ENCODE measurements at places on chromosomes 16 and 17.

DNA sequence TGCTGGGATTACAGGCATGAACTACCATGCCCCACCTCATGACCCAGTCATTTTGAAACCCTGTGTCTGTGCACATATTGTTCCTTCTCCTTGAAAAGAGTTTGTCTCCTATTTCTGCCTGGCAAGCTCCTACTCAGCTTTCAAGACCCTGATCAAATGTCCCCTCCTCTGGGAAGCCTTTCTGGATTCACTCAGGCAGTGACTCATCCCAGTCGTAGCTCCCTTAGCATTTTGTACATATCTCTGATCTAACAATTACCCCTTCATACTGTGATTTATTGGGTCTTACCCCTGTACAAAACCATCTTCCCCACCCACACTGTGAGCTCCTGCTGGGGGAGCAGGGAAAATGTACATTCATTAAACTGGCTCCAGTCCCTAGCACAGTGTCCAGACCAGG lies 18.1 kb upstream of the ABCC12 start:
- DNase-seq = no peak

DNA sequence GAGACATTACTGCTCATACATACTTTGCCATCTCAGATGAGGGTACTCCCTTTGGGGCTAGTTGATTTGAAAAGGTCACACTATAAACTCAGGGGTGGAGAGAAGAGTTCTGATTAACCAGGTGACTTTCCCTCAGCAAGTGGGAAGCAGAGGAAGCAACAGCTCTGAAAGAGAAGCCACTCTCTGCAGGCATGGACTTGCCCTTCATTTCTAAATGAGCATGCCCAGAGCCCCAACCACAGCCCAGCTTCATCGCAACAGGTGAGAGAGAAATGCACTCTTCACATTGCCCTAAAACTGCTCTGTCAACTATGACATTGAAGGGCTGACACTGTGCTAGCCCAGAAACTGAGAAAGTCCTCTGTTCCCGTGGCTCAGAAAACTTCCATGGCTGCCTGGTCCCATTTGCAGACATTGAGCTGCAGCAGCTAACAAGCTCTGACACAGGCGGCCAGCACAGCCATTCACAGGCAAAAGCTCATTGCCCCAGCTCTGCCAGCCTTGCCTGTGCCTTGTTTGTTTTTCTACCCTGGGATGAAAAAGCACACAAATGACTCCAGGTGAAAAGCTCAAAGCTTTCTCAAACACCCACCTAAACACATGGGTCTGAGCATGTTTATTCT lies 419.8 kb upstream of the DYNLRB2 start:
- no peak for DNase-seq

- no peak for DNase-seq
These were observed 1.5 kb upstream of the BICDL2 start for GRCh38 chr16:3038256-3038655.

- no peak for DNase-seq
These were observed 222.9 kb downstream of the PRKCA start for GRCh38 chr17:66525338-66525737.

DNA sequence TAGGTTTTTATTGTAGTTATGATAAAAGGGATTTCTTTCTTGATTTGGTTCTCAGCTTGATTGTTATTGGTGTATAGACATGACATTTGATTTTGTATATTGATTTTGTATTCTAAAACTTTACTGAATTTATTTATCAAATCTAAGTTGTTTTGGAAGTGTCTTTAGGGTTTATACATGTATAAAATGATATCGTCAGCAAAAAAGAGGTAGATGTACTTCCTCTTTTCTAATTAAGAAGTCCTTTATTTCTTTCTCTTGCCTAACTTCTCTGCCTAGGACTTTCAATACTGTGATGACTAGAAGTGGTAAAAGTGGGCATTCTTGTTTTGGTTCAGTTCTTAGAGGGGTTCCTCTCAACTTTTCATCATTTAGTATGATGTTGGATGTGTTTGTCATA lies 487.3 kb upstream of the KIF2B start:
- no peak for DNase-seq

- DNase-seq = no peak
These were observed 140 bp downstream of the FSCN2 start for GRCh38 chr17:81528384-81528650.

DNA sequence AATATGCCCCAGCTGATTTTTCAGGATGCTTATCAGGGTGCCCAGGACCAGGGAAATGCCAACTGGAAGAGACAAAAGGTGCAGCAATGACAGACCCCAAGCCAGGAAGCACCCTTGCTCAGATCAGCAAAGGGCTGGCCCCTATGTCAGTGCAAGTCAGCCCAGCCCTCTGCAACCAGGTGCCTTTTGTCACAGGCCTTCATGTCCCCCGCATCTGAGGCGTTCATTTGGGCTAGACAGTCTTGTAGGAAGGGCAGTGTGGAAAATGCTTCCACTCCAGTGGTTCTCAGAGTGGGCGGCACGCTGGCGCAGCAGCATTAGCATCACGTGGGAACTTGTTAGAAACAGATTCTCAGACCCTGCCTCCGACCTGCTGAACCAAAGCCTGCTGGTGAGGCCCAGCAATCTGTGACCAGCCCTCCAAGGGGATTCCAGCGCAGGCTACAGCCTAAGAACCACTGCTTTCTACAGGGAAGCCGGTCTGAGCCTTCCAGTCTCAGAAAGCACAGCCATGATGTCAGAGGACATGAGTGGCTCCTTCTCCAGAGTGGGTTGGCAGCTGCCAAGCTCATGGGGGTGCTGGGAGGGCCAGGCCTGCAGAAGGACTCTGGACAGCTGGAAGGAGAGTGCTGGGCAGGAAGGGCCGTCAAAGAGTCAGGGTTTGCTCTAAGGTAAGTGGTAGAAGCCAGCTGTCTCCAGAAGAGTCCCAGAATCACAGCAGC lies 13.1 kb downstream of the SLC47A2 start:
- DNase-seq = no peak

DNA sequence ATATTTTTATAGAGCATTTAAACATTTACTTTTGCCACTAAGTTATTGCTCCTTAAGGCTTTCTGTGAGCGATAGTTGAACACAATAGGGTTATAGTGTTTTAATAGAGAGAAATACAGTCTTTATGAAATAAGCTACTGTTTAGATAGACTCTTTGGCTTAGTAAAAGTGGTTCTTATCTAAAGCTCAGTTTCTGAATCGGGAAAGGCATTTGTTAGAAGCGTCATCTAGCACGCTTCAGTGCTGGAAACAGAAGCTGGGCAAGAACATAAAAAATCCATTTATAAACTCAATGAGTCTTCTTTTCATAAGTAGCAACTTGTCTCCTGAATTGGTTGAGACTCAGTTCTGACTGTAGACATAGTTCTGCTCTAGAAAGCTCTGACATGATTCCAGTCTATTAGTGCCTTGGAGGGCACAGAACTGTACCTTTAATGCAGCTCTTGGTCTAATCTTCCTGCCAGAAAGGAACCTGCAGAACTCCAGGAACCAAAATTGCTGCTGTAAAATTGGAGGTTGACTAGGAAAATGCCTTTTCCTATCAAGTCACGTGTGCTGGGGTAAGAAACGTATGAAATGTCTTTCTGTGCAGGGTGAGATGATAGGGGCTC lies 55.4 kb upstream of the DNAJA2 start:
- no peak for DNase-seq

GRCh38 chr16:12674071-12674470 lies 129.6 kb downstream of the CPPED1 start:
- no peak for DNase-seq

GRCh38 chr17:75105126-75106080 lies 4.4 kb upstream of the ARMC7 start:
- DNase-seq = no peak

GRCh38 chr17:8122924-8123694 lies 797 bp downstream of the HES7 start:
- no peak for DNase-seq

DNA sequence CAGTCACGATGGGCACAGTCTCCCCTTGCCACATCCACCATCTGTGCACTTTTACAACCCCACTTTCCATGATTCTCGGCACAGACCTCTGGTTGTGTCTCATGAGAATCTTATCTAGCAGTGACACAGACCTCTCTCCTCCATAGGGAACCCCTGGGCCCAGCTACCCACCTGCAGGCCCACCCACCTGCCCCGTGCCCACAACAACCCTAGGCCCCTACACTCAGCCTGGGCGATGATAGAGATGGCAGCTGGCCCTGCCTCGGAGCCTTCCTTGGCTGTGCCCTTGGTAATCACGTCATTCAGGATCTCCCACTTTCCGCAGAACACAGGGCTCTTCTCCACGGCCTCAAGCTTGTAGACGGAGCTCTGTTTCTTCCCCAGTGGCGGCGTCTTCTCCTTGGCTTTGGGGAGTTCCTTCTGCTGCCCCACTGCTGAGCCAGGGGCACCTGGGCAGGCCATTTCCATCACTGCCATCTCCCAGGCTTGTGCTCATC lies 26.5 kb downstream of the MAP3K14 start:
- no peak for DNase-seq

GRCh38 chr17:81471818-81472456 lies 40.7 kb downstream of the ACTG1 start:
- no peak for DNase-seq

- peak; percentile 49 for DNase-seq
These were observed 13.4 kb upstream of the SULT1A1 start for GRCh38 chr16:28623172-28623711.
